Muscle of leg (tissue), 16 donors: ENCODE measurements at places on chromosomes 7 and 10.

GRCh38 chr10:128063736-128064107 is 62.5 kb downstream of the MKI67 start:
- no peak for DNase-seq

GRCh38 chr10:128400564-128400963 is 274.3 kb upstream of the MKI67 start:
- DNase-seq, result peak; percentile 24

DNA sequence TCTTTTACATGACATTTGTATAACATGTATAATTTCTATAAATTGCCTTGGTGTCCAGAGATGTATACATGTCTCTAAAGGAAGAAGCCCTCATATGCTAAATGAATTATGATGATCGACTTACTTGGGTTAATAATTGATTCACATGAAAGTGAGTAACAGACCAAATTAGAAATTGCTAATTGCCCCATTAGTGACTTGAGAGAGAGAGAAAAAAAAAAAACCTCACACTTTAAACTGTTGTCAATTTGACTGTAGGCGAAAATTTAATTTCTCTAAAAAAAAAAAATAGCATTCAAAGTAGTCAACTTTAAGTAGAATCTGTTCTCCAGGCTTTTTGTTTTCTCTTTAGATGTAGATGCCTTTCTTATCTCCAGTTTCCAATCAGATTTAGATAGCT is 383.3 kb downstream of the SH2D4B start:
- no peak for DNase-seq

DNA sequence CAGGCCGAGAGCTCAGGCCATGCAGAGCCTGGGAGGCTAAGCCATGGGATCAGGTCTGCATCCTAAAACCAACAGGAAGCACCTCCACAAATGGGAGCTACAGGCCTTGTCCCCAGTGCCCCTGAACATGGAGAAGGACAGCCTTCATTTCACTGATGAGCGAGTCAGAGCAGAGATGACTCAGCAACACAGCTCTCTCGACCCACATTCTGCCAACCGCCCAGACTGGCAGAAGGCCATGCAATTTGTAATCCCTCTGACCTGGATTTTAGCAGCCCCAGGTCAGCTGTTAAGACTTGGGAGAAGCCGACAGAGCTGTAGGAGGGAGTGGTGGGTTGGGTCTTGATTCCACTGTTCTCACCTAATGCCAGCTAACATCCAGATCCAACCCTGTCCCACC is 25.5 kb downstream of the VOPP1 start:
- DNase-seq, result peak; percentile 60

- DNase-seq, result no peak
Observed at GRCh38 chr10:37860494-37861190, 3.2 kb upstream of the ZNF248 start.

DNA sequence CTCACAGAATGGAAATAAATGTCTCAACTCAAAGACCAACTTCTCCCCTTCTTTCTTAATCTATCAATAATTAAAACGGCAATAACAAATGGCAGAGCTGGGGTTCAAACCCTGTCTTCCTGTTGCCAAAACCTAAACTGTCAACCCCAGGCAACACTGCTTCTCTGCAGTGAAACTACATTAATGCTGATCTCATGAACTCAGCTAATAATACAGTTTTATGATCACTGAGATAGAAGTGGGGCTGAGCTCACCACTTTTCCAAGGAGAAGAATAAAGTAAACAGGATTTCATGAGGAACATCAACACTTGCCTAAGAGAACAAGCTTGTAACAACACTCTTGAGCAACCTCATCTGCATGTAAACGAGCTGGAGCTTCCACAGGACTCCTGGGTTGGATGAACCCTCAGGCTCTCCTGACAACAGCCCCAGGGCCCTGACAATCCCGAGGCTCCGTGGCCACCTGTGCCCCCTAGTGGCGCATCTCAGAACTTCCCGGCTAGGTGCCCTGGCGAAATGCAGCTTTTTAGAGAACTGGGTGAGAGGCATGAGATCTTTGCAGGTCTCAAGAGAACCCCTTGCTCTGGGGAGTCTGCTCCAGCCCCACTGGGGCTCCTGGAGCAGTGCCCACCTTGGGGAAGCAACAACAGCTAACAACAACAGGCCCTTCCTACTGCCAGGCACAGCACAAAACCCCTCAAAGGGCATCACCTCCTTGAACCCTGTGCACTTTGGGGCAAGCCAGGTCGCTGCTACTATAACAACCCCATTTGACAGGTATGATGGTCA is 169.3 kb downstream of the SH3PXD2A start:
- DNase-seq, result peak; percentile 76

GRCh38 chr10:44102726-44103255 is 282.1 kb downstream of the CXCL12 start:
- DNase-seq, result no peak

- DNase-seq, result no peak
Observed at GRCh38 chr10:75229971-75230370, 5.8 kb downstream of the COMTD1 start.

DNA sequence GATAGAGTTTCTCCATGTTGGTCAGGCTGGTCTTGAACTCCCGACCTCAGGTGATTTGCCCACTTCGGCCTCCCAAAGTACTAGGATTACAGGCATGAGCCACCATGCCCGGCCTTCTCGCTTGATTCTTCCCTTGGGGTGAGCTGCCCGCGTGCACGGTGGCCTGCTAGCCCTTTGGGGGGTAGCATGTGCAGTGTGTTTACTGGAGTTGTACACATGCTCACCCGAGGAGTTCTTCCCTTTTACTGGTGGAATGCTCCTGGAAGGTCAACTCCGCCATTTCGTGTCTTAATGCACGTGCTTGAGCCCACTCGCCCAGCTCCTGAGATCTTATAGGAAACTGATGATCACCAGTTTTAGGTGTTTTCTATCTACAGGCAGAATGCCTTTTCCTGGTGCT is 17.0 kb upstream of the ADAMTS14 start:
- DNase-seq, result no peak

GRCh38 chr7:71645836-71646235 is 513.9 kb downstream of the GALNT17 start:
- no peak for DNase-seq

- DNase-seq, result no peak
Observed at GRCh38 chr7:151505433-151505832, 14.3 kb downstream of the RHEB start.

DNA sequence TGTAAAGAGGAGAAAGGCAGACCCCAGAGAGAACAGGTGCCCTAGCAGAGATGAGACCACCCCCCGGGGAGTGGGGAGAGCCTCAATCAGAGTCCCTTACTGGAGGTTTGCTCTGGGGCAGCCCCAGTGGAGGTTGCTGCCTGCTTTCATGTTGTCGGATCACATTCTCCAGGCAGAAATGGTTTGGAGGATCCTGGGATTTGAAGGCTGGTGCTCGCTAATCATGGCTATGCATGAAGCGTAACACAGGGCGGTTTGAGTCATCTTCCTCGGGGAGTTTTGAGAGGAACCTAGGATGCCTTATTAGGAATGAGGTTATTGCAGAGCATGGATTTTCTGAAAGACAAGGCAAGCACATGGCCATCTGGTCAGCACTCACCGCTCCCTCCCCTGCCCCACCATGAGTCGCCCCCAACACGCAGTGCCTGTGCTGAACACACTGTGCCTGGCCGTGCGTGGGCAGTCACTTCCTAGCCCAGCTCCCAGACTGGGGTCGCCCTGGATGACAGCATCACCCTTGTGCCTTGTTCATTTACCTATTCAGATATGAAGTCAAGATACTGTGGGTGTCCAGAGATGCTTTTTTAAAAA is 319.9 kb downstream of the DPP6 start:
- DNase-seq, result no peak

GRCh38 chr10:73887294-73888039 is 13.1 kb upstream of the CAMK2G start:
- DNase-seq, result peak; percentile 96

- DNase-seq, result peak; percentile 82
Observed at GRCh38 chr7:117873310-117874190, at the start of gene CTTNBP2. Gene CTTNBP2 (minus strand): TSS chr7:117873441. CDS start chr7:117873415, 26 bp downstream.

DNA sequence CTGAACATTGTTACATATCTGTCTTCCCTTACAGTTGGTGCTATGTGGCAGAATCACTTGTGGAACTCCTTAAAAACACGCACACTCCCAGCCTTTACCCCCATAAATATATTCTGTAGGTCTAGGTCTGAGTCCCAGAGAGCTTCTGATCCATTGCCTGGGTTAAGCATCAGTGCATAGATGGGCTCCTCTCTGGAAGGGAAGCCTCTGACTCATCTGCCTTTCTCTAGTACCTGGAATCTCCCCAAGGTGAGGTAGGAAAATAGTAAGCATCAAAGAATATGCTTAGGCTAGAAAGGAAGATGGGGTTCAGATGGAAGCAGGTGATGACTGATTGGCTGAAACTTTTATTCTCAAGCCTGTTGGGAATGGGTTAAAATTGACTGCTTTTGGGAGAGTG is 26.1 kb downstream of the PROSER2 start:
- no peak for DNase-seq

- no peak for DNase-seq
Observed at GRCh38 chr10:89921403-89921802, 220.0 kb downstream of the KIF20B start.

- DNase-seq, result peak; percentile 42
Observed at GRCh38 chr10:68561865-68562649, 1.9 kb downstream of the TET1 start.
